SJSA1 (cell line): ENCODE measurements at places on chromosomes 5 and 9. TPM values are rescaled to one million over a fixed set of nuclear protein-coding genes. Genes with fewer than 3 reads are reported as not detected.
A peak's percentile ranks its signal among the peaks of the same experiment; 100 is the strongest.

DNA sequence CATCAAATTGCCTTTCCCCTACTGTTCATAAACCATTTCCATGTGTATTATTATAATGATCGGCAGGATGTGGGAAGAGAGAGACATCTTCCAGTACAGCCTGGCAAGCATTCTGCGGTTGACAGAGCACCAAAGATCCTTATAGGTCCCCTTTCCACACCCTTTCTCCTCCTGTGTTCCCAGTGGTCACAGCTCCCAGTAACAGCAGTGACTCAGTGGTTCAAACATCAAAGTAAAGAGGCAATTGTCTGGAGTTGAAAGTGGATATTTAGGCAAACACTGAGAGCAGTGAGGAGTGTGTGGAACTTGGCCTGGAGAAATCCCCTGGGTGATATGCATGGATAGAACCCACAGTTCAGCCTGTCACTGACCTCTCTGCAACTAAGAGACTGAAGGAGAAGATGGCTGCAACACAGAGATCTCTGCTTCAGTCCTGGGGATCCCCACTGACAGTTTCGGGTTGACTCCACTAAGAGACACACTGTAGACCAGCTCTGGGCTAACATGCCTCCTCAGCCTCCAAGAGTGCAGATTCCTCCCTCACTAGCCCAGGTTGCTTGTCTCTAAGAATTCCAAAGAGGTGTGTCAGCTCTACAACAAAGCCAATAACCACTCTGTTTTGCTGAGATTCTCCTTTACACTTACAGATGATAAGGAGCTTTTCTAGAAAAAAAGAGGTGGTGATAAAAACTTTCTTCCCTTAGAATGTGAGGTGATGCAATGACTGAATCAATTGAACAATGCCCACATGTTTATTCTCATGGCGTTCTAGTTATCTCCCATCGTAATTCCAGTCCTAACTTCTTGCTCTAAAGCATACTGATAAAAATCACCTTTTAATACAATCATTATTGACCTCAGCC, 94.4 kb upstream of the IL6ST start:
- peak; percentile 45 for DNase-seq

TMC1 gene
- total RNA-seq = 0.06 and 0.84 TPM in 2 replicates

CD180 gene
- not detected in 2 replicates for total RNA-seq

GRCh38 chr5:12772276-12772675, 868.0 kb upstream of the CTNND2 start:
- no peak for DNase-seq

LHFPL2 gene
- 19.3 and 45.7 TPM in 2 replicates for total RNA-seq

GRCh38 chr9:71721855-71722254, 46.5 kb downstream of the CEMIP2 start:
- no peak for DNase-seq

DNA sequence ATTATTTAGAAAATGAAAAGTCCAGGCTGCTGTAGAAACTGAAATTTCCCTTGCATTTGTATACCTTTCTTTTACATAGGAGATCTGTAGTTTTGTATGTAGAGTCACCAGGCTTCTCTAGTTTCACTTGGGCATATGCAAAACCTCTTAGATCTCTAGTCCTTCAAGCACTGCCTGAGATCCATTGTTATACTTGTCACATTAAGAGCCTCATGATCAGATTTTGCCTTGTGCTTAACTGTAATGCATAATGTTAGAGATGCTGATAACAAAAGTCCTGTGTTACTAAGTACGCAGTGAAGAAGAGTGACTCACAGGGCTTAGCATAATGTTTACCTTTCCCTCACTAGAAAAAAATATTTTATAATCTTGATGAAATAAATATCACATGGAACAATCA, 250.2 kb downstream of the CYLC2 start:
- no peak for DNase-seq

GRCh38 chr9:38423973-38424843, at the start of gene IGFBPL1:
IGFBPL1 (minus strand) TSS chr9:38424454; CDS start chr9:38424424, 30 bp downstream.
- no peak for DNase-seq

THG1L gene
- 16.4 and 27.3 TPM in 2 replicates for total RNA-seq

DNA sequence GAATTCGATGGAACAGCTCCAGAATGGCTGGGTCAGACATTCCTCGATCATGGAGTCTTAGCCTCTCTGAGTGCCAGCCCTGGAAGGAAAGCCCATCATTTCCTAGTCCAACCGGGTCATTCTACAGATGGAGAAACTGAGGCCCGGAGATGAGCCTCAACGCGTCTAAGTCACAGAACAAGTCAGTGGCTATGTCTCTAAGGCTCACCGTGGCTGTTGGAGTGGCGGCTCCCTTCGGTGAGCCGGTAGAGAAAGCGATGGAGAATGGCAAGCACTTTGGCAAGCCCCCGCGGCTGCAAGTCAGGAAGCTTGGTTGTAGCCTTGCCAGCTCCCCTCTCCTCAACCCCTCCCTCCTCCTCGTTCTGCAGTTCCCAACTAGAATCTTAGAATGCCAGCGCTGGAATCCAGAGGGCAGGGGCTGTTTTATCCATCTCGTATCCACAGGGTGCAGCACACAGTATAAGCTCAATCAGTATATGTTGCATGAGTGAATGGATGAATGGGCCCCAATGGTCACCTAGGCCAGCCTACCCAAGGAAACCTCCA, 438 bp upstream of the ARSI start:
- no peak for DNase-seq

DNA sequence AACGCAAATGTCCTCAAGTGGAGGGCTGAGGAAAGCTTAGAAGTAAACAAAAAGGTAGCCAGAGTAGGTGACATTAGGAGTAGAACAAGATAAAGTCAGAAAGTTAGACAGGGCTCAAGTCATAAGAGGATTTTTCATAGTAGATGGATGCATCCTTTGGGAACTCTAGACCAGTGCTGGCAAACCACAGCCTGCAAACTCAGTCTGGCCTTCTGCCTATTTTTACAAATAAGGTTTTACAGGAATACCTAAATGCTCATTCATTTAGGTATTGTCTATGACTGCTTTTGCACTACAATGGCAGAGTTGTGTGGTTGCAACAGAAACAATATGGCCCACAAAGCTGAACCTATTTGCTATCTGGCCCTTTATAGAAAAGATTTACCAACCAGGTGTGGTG, 116.0 kb upstream of the HMHB1 start:
- no peak for DNase-seq

GRCh38 chr9:114299286-114300152, 23.4 kb upstream of the ORM1 start:
- DNase-seq = no peak

ZFP2 gene
- total RNA-seq = not detected in 2 replicates

DNA sequence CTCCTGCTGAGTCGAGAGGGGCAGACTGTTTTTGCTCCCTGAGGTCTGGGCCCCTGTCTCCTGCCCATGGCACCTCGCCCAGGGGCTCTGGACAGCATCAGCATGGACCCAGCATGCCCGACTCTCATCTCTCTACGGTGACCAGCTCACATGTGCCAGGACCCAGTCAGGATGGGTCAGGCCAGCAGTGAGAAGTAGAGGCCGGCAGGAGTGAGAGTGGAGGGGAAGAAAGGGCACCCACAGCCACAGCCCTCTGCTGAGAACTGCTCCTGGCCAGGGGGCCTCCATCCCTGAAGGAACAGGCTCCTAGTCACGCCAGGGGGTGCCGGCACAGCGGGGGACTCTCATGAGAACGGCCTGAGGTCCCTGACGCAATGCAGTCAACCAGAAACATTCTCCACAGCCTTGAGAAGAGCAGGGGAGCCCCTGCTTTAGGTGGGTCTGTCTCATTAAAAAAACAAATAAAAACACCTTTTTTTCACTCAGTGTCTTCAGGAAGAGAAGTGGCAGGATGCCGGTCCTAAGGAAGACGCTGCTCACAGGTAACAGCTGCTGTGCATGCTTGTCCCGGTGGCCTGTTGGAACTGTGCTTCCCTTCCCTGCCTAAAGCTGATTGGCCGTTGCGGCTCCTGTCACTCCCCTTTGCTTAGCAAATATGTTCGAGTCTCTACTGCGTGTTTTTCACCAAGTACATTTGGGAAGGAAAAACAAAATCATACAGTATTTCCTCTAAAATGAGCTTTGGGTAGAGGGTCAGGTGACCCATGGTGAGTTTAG, 85.7 kb upstream of the FBXW11 start:
- no peak for DNase-seq

GRCh38 chr9:97997330-97998276, 14.5 kb downstream of the ANP32B start:
- no peak for DNase-seq

CCDC112 gene
- total RNA-seq = 11.1 and 29.8 TPM in 2 replicates

GRCh38 chr9:124707666-124708065, 63.4 kb downstream of the NR6A1 start:
- no peak for DNase-seq

GRCh38 chr5:153998010-153998409, 40.7 kb downstream of the FAM114A2 start:
- DNase-seq = no peak

DNA sequence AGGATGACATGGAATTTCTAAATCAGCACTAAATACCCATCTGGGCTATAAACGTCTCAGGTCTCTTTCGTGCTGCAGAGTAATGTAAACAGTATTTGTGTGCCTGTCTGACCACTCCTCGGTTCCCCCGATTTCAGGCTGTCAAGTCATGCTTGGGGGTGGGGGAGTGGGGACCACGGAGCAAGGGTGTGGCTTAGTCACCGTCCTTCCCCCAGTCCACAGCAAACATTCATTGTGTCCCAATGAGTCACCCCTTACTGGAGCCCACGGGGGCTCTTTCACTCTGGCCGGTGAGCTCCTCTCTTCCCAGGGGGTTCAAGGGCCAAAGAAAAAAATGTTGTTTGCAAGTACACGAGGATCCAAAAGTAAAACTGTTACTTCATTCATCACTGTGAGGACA, 72.4 kb upstream of the ICE1 start:
- peak; percentile 92 for DNase-seq

GRCh38 chr5:122703203-122703602, 71.7 kb upstream of the SNX2 start:
- no peak for DNase-seq

GPRIN1 gene
- total RNA-seq = 15.0 and 15.6 TPM in 2 replicates

MTAP gene
- 5.9 and 20.3 TPM in 2 replicates for total RNA-seq

AKNA gene
- 0.47 and 4.8 TPM in 2 replicates for total RNA-seq

- no peak for DNase-seq
Observed at GRCh38 chr9:106287731-106288130, 575.2 kb upstream of the ZNF462 start.

GRCh38 chr5:169288066-169288930, 12.6 kb downstream of the SLIT3 start:
- DNase-seq = no peak

GRCh38 chr9:133772581-133772980, 34.4 kb upstream of the SARDH start:
- no peak for DNase-seq

GRCh38 chr5:84115727-84116126, 269.0 kb downstream of the EDIL3 start:
- DNase-seq = no peak

MYMK gene
- total RNA-seq = not detected in 2 replicates

DNA sequence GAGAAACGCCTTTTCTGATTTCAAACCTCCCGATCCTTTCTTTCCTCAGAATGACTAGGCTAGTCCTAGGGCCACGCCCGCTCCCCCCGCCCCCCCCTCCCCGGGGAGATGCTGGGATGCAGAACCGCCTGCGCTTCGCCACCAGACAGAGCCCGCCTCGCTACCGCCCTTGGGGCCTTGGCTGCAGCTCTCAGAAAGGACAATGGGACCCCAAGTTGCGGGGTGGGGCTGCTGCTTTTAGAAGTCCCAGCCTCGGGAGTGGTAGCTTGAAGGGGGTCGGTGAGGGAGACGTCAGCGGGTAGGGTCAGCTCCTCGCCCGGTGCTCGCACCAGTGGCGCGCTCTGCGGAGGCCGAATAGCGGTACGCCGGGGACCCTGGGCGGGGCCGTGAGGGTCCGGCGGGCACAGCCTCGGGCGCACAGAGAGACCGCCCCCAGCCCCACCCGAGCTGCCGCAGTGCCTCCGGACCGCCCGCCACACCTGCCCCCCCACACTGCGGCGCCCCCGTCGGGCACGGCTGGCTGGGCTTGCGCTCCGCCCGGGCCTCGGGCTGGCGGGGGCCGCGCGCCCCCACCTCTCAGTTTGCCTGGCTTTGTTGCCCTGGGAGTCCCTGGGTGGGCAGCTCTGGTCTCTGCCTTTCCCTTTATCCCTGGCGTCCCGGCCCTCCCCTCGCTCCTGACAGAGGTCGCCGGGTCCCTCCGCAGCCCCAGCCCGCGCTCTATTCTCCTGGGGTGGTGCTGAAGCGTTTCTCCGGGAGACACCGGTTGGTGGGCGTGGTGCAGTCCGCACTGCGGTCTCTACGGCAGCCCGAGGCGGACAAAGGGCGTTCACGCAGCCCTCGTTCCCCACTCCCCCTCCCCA, 1.2 kb downstream of the MAP1B start:
- DNase-seq = peak; percentile 87

GRCh38 chr9:113536166-113536482, 72.6 kb downstream of the RGS3 start:
- no peak for DNase-seq

DNA sequence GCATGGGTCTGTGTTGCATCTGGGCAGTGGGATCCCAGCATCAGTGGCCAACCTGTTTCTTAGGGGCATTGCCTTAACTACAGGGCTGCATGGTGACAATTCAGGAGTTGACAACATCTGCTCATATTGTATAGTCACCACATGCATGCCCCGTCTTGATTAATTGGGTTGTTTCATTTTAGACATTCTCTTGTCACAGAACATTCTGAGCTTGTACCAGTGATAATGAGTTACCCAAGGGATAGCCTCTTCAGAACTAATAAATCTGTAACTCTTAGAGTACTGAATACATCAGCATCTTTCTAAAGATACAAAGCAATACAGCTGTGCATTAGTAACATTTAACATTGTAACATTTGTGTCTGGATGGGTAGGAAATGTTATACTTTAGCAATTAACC, 426.5 kb upstream of the CD180 start:
- no peak for DNase-seq

DNA sequence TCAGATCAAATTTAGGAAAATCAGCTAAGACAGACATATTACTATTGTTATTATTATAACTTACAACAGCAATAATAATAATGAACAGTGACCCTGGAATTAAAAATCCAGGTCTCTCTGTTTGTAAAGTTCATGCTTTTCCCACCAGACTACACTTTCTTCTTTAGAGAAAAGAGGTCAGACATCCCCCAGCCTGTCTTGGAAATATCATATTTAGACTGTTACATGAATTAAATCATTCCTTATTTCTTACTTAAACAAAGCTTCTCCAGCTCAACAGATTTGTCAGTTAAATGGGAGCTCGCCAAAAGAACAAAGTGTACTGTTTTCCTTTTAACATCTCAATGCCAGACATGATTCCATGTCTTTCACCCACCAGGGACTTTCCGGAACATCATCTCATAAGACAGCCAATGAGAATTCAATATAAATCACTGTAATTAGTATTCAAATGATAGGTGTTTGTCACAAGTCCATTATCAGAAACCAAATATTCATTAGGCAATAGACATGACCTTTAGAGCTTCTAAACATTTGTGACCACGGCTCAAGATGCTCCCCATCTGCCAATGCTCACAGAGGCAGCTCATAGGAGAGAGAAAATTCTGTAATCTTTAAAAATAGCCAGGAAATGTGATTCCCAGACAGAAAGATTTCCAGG, 351.9 kb downstream of the ENC1 start:
- no peak for DNase-seq

- DNase-seq = peak; percentile 7
Observed at GRCh38 chr9:34665067-34665380, 2.6 kb upstream of the CCL27 start.
